ENCODE measurements at places on chromosomes 1 and 21.

- no peak for DNase-seq
These were observed 67.9 kb downstream of the TBX15 start for GRCh38 chr1:118920124-118920717.

- no peak for DNase-seq
These were observed 227.0 kb downstream of the PBX1 start for GRCh38 chr1:164785841-164786534.

GRCh38 chr1:7233237-7233540, 447.9 kb downstream of the CAMTA1 start:
- DNase-seq = no peak

GRCh38 chr1:71655604-71656003, 574.8 kb upstream of the ZRANB2 start:
- DNase-seq = no peak

DNA sequence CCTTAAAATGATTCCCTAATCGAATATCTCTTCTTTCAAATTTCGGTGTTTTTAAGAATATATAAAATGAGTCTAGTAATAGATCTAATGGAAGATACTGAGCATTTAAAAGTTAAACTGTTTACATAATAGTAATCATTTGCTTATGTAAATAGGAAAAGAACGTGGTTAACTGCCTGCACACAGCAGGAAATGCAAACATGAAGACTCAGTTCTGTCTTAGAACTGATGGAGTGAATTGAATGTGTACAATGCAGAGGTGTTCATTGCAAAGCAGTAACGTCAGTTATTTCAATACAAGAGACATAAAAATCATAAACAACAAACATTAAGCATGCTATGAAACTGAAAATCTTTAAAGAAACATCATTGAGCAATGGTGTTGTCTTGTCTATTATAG, 359.4 kb upstream of the ADAMTS5 start:
- no peak for DNase-seq

GRCh38 chr1:57848406-57848805, 424.5 kb upstream of the DAB1 start:
- DNase-seq = no peak
